NCI-H1105 treated with DMSO at 0.1 percent for 48 hours (cell line): ENCODE measurements at places on chromosomes 2 and 18.

- DNase-seq = no peak
Measured at GRCh38 chr2:237546876-237547395, 19.4 kb upstream of the PRLH start.

DNA sequence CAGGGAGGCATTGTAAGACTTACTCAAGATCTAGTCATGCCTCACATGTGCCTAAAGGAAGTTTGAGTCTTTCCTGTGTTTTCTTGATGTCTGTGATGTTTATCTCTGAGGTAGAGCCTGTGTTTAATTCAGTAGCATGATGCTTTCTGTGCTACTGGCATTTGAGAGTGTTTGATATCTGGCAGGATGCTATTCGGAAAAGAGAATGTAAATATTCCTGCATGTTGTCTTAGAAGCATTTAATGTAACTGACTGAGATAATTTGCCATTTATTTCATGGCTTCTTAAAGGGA is 58.8 kb downstream of the GREB1L start:
- DNase-seq = no peak

DNA sequence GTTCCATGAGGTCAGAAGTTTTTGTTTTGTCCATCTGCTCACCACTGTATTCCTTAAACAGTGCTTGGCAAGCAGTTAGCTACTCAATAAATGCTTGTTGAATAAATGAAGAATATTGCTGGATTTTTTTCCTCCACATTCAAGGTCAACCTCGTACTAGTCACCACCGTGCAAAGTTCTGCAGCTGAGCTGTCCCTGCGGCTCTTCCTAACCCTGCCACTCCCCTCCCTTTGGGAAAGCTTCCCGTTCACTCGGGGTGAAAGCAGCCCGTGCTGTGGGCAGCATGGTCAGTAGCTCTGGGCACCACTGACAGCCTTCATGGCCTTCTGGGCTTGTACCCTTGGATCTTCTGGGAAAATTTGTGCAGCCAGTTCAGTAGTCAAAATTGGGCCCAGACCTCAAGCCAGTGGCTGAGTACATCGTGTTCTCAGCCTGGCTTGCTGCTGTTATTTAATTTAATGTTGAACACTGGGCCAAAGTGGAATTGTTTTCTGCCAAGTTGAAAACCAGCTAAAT is 469.3 kb upstream of the RAB12 start:
- no peak for DNase-seq

- peak; percentile 57 for DNase-seq
Measured at GRCh38 chr2:14633061-14633460, 544 bp downstream of the LRATD1 start.

GRCh38 chr2:30022444-30023071 is 101.2 kb upstream of the ALK start:
- DNase-seq = no peak

- DNase-seq = no peak
Measured at GRCh38 chr2:155747531-155747930, 585.0 kb downstream of the NR4A2 start.

GRCh38 chr2:239983004-239983778 is 42.0 kb downstream of the NDUFA10 start:
- DNase-seq = no peak

- no peak for DNase-seq
Measured at GRCh38 chr2:38153476-38154135, 77.7 kb upstream of the CYP1B1 start.

GRCh38 chr18:34649080-34649479 is 61.0 kb upstream of the DTNA start:
- DNase-seq = no peak

- no peak for DNase-seq
Measured at GRCh38 chr18:37219257-37219656, 346.3 kb downstream of the CELF4 start.

DNA sequence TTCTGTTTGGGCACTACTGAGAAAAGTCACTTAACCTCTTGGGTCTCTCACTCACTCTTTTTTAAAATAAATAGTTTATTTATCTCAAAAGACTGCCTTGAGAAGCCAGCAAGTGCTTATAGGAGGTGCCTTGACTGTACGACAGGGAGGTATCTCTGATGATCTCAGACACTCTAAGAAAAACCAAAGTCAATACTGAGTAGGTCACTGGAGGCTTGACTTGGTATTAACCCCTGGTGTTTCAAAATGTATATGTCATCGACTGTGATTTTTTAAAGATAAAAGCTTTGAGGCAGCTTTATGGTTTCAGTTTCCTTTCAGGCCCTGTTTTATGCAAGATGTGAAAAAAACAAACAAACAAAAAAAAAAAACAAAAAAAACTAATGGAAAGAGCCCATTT is 33.7 kb downstream of the MREG start:
- no peak for DNase-seq

GRCh38 chr2:63569740-63570139 is 18.5 kb downstream of the WDPCP start:
- DNase-seq = no peak

DNA sequence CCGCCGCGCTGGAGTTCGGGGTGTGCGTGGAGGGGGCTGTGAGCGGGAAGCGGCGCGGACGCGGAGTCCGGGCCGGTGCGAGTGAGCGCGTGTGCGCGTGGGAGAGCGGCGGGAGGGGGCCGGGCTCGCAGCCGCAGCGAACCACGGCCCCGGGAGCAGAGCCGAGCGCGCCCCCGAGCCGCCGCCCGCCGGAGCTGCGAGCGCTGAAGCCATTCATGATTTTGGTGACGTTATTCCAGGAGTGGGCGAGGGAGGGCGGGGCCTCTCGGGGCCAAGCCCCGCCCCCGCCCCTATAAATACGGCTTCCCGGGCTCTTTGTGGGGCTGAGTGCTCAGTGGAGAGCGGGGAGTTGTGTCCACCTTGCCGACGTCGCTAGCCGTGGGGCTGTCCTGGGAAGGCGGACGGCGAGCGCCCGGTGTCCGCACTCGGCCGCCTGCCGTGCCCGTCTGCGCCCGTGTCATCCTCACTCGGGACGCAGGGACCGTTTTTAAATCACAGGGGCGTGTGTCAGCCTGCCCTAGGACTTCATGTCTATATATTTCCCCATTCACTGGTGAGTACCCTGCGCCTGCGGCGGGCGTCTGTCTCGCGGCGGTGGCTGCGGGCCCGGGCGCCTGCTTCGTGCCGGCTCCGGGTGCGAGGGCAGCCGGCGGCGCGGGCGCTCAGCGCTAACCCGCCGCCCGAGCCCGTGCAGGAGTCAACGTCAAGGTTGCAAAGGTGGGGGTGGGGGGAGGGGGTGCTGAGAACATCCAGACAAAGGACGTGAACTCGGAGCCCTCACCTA is at the start of gene LBH:
Gene LBH, plus strand, starts transcription at position 323 of the 784 bp plus-strand sequence. Its CDS starts 205 bp downstream, at position 528.
- peak; percentile 33 for DNase-seq

DNA sequence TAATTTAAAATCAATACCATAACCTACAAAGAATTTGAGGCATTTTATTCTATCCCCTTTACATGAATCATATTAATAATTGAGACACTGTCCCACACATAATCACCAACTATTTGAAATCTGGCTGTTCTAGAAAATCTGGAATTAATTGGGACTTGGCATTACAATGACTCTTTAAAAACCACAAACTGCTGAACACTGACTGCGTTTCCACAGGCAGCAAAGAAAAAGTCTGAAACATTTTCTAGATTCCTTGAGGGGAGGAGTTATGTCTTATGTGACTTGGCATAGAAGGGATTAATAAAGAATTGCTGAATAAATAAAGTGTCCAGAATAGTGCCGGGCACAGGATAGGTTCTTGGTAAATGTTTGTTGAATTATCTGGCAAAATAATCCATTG is 61.4 kb downstream of the GPR39 start:
- DNase-seq = no peak

- DNase-seq = no peak
Measured at GRCh38 chr2:97745474-97746174, 32.2 kb downstream of the ZAP70 start.

- DNase-seq = no peak
Measured at GRCh38 chr2:28802975-28803429, 7.6 kb upstream of the SPDYA start.

- no peak for DNase-seq
Measured at GRCh38 chr2:5951471-5951870, 259.3 kb downstream of the SOX11 start.

DNA sequence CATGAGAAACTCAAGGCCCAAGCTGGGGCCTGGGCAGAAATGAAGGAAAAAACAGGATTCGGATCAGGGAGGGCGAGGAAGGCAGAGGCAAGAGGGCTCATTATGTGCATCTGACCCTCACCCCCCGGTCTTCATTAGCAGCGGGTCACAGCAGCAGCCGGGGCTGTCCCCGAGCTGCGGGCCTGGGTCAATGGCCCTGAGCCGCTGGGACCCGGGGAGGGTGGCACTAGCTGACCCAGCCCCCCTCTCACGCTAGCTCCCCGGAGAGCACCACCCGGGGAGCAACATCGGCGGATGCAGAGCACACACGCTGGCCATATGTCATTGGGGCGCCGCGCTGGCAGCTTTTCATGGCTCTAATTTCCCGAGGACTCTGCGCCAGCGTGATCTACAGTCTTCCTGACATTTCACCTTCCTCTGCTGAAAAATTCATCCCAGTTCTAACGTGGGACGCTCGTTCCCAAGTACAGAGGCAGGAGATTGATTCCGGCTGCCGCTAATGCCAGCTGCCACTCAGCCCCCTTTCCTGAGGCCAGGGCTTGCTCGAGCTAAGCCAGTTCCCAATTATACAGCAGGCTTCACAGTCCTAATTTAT is 63.7 kb downstream of the EIPR1 start:
- no peak for DNase-seq

DNA sequence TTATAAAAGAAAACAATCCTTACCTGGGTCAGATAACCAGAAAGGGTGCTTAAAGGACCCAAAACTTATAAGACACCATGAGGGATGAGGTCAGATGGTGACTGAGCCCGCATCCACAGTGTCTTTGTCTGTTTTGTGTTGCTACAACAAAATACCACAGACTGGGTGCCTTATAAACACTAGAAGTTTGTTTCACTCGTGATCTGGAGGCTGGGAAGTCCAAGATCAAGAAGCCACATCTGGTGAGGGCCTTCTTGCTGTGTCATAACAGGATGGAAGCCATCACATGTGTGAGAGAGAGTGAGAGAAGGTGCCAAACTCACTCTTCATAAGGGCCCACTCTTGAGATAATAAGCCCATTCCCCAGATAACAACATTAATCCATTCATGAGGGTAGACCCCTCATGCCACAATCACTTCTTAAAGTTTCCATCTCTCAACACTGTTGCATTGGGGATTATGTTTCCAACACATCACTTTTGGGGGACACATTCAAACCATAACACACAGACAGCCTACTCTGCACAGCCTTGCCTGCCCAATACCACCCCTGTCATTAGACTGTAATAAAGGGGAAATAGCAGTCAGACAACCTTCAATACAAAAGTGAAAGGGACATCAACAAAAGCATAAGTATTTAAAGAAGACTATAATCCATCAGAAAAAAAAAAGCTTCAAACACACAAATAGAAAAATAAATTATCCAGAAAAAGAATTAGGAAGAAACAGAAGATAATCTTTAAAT is 249.8 kb downstream of the ANAPC1 start:
- DNase-seq = no peak

DNA sequence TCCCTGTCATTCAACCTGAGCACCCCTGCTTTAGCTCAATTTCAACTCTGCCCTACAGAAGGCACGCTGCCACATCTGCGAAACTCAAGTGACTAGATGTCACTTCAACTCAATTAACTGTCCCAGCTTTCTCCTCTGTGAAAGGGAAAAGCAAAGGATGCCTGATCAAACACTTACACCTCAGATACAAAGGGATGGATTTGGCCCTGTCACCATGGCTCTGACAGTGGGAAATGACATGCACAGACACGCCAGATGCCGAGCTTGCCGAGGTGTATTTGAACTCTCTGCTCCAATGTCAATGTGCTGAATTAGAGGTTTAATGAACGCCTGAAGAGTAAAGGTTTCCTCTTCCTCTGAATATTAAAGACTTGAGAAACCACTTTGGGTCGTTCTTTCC is 481.1 kb downstream of the CBLN2 start:
- DNase-seq = peak; percentile 83

- no peak for DNase-seq
Measured at GRCh38 chr2:37892436-37893114, 32.5 kb upstream of the RMDN2 start.

- DNase-seq = no peak
Measured at GRCh38 chr2:29657674-29658073, 263.7 kb downstream of the ALK start.

DNA sequence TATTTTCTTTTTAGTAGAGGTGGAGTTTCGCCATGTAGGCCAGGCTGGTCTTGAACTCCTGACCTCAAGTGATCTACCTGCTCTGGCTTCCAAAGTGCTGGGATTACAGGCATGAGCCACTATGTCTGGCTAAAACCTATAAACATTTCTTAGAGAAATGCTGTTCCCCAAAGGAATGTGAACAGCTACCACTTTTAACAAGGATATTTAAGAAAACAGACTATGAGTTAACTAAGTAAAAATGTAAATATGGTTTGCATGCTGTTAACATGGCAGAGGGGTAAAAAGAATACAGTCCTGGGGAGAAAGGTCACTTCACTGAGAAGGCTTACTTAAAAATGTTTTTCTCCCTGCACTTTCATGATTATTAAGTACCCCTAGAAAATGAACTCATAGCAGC is 57.1 kb downstream of the SLC16A14 start:
- no peak for DNase-seq

GRCh38 chr2:143787674-143788073 is 658.5 kb downstream of the ARHGAP15 start:
- no peak for DNase-seq

DNA sequence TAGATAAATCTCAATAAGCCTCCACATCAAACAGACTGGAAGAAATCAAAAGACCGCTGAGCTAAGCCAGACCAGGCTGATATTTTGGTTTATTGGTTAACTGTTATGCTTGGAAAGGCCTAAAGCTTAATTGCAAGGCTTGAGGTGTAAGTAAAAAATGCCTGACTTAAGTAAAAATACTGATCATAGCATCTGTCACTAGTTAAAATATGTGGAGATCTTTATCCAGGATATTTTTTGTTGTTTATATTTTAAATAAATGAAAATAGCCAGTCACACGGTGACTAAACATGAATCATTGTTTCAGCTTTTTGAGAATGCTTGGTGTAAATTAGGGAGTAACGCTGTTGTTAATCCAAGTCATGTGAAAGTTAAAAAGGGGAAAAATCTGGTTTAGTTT is 127.9 kb downstream of the THADA start:
- DNase-seq = no peak

- DNase-seq = peak; percentile 75
Measured at GRCh38 chr2:186347472-186347871, 138.6 kb upstream of the ZC3H15 start.

DNA sequence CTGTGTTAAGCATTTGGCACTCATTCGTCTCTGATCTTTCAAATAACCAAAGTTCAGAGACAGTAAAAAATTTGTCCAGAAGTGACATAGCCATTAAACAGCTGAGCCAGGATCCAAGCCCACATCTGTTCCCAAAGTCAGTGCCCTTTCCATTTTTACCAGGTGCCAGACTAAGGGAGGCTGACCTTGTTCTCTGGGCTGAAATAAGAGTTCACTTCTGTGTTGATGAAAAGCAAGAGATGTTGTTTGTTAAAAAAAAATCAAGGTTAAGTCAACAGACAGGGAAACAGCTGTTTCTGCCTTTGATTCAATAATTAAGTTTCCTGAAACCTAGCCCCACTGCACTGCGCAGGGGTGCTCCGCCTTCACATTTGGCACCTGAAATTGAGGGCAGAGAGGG is 117.1 kb downstream of the PRKRA start:
- DNase-seq = no peak

GRCh38 chr2:176251928-176252327 is 17.3 kb upstream of the MTX2 start:
- no peak for DNase-seq

- no peak for DNase-seq
Measured at GRCh38 chr2:46284260-46284659, 12.9 kb upstream of the EPAS1 start.
